ENCODE measurements at places on chromosomes 6 and 20. TPM values are rescaled to one million over a fixed set of nuclear protein-coding genes. Genes with fewer than 3 reads are reported as not detected.
A peak's percentile ranks its signal among the peaks of the same experiment; 100 is the strongest.

Gene ECT2L
- total RNA-seq = 0.52 TPM

Gene CAPN11
- not detected for total RNA-seq

Gene OR12D3
- not detected for total RNA-seq

Gene B3GAT2
- total RNA-seq = 0.18 TPM

Gene VGLL2
- total RNA-seq = not detected

Gene HRH3
- total RNA-seq = not detected

- H3K4me3 ChIP-seq = no peak overlapping the region
- no peaks in the 10 kb centered on the region for H3K27me3 ChIP-seq
- no peak overlapping the region for H3K27ac ChIP-seq
Measured at GRCh38 chr20:53480913-53481312, 112.7 kb downstream of the ZNF217 start.

GRCh38 chr6:168138436-168138835, 59.4 kb upstream of the FRMD1 start:
- no peaks in the 10 kb centered on the region for H3K36me3 ChIP-seq
- no peak overlapping the region for H3K4me3 ChIP-seq
- no peaks in the 10 kb centered on the region for H3K4me1 ChIP-seq
- H3K27me3 ChIP-seq = no peaks in the 10 kb centered on the region
- peak; percentile 5 for DNase-seq
- H3K27ac ChIP-seq = no peak overlapping the region

- H3K4me1 ChIP-seq = no peaks in the 10 kb centered on the region
- H3K4me3 ChIP-seq = no peak overlapping the region
- H3K27me3 ChIP-seq = no peaks in the 10 kb centered on the region
- no peaks in the 10 kb centered on the region for H3K36me3 ChIP-seq
- DNase-seq = no peak
Measured at GRCh38 chr6:35148167-35148741, 7.1 kb upstream of the TCP11 start.

DNA sequence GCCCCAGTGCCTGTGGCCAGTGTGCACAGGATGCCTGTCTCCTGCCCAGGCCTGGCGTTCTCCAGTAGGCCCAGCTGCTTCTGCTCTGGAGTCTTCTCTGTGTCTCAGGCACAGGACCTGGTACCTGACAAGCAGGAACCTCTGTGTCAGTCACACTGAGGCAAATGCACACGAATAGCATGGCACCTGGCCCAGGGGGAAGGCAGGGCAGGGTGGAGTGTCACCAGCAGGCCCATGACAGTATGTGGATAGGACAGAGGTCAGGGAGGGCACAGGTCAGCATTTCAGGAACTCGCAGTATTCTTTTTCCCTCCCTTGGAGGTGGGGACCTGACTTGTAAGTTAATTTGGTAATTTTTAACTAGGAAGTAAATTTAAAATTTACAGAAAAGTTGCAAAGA, 5.6 kb downstream of the PSMG4 start:
- no peaks in the 10 kb centered on the region for H3K4me1 ChIP-seq
- H3K27me3 ChIP-seq = no peaks in the 10 kb centered on the region

DNA sequence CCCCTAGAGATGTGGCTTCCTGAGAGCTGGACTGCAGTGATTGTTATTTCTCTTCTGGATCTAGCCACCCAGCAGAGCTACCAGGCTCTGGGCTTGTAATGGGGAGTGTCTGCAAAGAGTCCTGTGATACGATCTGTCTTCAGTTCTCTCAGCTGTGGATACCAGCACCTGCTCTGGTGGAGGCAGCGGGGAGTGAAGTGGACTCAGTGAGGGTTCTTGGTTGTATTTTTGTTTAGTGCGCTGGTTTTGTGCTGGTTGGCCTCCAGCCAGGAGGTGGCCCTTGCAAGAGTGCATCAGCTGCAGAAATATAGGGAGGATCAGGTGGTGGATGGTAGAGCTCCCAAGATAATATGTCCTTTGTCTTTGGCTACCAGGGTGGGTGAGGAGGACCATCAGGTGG, 33.7 kb downstream of the PAX1 start:
- H3K36me3 ChIP-seq = no peaks in the 10 kb centered on the region
- no peak for DNase-seq
- no peaks in the 10 kb centered on the region for H3K4me1 ChIP-seq

DNA sequence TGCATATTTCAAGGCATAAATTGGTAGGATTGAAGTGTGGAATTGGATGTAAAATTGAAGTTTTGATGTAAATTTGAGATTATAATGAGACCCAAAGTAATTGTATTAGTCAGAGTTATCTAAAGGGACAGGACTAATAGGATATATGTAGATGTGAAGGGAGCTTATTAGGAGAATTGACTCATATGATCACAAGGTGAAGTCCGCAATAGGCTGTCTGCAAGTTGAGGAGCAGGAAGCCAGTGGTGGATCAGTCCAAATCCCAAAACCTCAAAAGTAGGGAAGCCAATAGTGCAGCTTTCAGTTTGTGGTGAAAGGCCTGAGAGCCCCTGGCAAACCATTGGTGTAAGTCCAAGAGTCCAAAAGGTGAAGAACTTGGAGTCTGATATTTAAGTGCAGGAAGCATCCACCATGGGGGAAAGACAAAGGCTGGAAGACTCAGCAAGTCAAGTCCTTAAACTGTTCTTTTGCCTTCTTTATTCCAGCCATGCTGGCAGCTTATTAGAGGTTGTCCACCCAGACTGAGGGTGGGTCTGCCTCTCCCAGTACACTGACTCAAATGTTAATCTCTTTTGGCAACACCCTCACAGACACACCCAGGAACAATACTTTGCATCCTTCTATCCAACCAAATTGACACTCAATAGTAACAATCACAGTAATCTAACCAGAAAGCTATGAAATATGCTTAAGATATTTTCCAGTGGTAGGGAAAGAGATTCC, 442.6 kb upstream of the PTCHD4 start:
- H3K27ac ChIP-seq = no peak overlapping the region
- no peak overlapping the region for H3K4me3 ChIP-seq
- no peaks in the 10 kb centered on the region for H3K36me3 ChIP-seq
- no peak for DNase-seq
- no peaks in the 10 kb centered on the region for H3K27me3 ChIP-seq

GRCh38 chr6:31216208-31216898, 45.9 kb upstream of the POU5F1 start:
- no peaks in the 10 kb centered on the region for H3K36me3 ChIP-seq
- no peaks in the 10 kb centered on the region for H3K27me3 ChIP-seq
- H3K27ac ChIP-seq = no peak overlapping the region
- no peak for DNase-seq
- no peak overlapping the region for H3K4me3 ChIP-seq

DNA sequence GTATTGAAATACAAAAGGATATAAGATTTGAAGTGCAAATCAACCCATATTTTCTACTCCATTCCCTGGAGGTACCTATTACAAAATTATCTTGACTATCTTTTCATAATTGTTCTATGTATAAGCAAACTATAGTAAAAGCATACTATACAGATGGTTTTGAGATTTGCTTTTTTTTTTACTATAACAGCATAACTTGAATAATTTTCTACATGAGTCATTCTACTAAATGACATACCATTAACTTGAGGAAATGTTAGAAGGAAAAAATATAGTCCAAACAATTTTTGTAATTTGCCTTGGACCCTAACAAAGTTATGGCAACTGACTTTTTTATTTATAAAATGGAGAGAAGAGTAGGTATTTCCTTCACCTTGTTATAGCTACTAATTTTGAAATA, 472.7 kb downstream of the PKHD1 start:
- no peak overlapping the region for H3K27ac ChIP-seq
- no peaks in the 10 kb centered on the region for H3K4me1 ChIP-seq
- H3K36me3 ChIP-seq = no peaks in the 10 kb centered on the region
- DNase-seq = no peak
- H3K27me3 ChIP-seq = no peaks in the 10 kb centered on the region

All from uterus (tissue), 4 donors.